ENCODE measurements at places on chromosomes 6 and 20.

DNA sequence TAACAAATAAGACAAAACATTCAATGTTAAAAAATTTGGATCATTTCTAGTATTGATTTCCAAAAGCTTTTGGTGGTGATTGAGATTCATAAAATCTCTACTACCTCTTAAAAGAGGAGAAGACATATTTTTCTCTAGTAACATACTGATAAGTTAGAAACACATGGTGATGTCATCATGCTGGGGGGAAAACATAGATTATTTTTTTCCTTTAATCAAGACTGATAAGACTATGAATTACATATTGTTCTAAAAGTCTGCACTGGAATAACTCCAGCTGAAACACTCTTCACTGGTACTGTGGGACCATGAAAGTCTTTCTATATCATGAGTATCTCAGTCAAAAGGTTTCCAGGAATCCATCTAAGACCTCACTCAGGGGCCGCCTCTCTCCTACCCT lies 515.8 kb downstream of the PRKN start:
- no peak for DNase-seq

DNA sequence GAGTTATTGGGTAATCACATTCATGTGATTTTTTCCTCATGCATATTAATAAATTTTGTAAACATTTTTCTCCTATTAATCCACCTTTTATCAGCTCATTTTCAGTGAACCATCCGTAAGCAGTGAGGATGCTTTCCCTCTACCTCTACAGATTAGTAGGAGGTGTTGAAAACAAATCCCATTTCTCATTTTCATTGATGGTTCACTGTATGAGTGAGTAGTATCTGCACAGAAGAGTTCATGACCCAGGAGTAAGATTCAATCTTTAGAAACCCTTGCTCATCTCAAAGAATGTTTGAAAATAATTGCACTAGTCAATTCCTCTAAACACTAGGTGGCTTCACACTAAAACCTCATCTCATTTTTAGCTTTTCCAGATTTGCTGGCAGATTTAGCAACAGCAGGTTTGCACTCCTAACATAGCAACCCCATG lies 440.0 kb downstream of the HAO1 start:
- no peak for DNase-seq

DNA sequence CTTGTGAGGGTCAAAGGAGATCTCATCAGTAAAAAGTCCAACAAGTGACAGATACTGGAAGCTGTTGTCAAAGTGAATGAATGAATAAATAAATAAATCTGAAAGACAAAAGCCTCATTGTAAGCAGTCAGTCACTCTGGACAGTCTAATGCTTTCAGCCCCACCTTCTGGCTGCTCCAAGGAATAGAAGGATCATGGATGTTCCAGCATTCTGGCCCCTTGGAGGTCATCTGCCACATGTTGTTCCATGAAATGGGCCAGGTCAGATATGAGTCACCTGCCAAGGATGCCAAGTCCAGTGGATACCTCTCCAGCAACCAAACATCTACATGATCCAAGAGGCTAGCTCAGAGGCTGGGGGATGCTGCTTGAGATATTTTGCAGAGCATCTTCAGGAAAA lies 185.6 kb downstream of the BMP7 start:
- no peak for DNase-seq

GRCh38 chr6:14292119-14292518 lies 174.5 kb downstream of the CD83 start:
- DNase-seq = no peak

DNA sequence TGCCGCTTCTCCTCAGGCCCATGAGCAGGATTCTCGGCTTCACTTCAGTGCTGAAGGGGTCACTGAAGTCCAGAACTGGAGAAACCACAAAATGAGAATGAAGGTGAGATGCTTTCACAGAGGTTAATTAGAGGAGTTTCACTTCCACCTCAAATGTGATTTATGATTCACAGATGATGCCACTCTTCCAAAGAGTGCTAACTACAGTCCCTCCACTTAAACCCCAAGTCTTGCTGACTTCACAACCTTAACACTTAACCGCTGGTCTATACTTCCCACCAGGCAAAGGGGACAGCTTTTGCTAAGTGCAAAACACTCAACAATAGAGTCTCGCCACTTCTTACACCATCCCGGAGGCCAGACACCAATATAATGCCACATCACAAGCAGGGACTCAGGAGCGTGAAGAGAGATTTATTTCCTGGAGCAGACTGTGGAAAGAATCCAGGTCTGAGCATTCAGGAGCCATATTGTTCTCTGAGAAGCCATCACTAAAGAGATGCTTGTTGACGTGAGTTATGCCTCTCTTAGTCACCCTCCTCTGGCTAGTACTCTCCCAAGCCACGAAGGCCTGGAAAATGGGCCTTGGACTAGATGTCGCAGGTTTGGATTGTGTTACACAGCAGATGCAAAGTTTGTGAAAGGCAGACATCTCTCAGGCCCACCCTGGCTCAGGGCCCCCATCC lies 24.4 kb downstream of the RRAGD start:
- DNase-seq = no peak

- DNase-seq = no peak
Measured at GRCh38 chr20:63641146-63641791, 12.0 kb downstream of the STMN3 start.

GRCh38 chr6:251920-252319 lies 40.4 kb upstream of the DUSP22 start:
- DNase-seq = no peak

DNA sequence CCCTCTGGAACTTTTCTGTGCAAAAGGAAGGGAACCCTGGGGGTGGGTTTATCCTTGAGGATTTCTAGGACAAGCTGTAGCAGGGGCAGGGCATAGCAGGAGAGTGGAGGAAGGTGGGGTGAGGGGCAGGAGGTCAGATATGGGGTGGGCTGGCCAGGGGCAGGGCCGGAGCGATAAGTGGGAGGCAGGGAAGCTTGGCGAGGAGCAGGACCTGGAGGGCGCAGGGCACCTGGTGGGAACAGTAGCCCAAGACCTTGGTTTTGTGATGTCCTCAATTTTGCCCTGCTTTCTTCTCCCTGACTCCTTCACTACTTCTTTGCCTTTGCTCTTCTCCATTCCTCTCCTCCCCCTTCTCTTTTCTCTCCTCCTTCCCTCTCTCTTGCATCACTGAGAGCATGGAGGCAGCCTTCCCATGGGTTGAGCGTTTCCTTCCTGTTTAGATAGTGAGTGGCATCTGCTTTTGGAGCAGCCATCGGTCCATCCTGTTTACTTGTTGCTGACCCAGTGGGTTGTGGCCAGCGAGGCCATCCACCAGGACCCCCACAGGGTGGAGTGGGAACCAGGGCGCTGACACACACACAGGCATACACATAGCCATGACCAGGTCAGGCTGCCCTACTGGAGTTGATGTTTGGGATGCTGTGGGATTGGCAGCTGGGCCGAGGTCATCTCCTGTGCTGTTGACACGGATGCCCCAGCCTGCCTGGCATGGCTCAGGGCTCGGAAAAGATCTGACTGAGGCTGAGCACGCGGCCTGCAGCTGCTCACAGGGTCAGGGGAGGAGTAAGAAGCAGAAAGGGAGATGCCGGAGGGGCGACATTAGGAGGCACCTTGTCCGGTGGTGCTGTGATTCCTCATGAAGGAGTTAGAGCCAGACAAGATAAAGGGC lies 121.0 kb upstream of the RNF24 start:
- no peak for DNase-seq

DNA sequence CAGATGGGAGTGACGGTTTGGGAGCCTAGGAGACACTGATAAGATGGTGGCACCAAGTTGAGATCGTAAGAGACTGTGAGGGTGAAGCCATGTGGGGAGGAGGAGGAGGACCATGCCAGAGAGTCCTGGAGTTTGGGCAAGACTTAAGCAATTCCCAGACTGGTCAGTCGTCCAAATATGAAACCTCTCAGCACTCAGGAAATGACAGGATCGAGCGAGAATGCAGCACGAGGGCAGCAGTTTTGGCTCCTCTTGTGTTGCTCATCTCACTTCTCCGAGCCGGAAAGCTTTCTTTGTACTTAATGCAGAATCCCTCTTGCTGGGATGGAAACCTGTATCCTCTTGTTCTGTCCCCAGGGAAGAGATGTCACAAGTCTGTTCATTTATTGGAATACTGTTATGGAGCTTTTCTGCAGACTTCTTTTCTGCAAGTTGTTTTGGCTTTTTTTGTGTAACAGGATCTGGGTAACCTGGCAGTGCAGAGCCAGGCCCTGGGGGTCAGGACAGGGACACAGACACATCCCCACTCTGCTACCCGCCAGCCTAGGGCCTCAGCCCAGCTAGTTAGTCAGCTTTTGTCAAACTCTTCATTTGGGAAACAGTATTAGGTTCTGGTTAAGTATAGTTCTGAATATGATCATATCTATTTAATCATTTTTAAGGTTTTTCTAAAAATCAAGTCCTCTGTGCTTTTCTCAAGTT lies 34.3 kb downstream of the FNDC1 start:
- no peak for DNase-seq

DNA sequence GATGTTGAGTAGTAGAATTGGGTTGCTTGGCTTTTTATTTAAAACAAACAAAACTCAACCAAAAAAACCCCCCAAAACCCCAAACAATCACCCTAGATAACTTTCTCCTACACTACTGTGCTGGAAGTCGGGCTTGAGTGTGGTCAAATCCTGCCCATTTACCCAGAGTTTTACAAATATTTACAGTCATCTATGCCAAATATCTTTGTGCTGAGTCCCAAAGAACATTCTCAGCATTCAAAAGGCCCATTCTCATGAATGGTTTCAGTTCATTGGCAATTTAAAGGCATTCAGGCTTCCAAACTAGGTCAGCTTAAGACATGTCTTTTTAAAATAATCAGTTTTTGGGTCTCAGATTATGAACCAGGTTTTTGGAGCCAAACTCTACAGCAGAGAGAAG lies 1.8 kb downstream of the RNF144B start:
- no peak for DNase-seq

DNA sequence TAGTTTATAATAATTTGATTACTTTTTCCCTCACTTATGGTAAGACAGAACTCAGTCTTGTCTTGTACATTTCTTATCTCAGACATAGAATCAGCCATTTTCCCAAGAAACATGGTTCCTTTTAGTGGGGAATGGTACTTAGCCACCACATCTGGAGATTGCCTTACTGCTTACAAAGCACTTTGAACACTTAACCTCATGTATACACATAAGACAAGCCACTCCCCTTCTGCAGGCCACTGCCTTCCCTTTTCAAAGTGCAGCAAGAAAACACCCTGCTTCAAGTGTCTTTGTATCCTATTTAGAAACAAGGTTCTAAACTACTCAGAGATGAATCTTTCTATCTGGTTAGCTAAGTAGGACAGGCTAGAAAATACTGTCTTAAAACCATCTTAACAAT lies 159.2 kb downstream of the UBE3D start:
- DNase-seq = no peak

DNA sequence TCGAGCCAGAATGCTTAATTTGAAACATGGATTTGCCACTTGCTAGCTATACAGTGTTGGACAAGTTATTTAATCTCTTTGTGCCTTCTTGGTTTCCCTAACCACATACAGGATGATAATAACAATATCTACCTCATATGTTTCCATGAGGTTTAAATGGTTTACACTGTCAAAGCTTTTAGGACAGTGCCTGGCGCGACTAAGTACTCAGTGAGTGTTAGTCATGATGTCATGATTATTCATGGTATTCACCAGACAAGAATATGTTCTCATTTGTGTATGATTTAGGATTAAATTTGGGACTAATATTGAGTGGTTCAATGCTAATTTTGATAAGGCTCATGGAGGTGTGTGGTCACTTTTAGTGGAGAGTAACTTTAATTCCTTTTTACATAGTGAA lies 167.4 kb downstream of the EYA4 start:
- no peak for DNase-seq

DNA sequence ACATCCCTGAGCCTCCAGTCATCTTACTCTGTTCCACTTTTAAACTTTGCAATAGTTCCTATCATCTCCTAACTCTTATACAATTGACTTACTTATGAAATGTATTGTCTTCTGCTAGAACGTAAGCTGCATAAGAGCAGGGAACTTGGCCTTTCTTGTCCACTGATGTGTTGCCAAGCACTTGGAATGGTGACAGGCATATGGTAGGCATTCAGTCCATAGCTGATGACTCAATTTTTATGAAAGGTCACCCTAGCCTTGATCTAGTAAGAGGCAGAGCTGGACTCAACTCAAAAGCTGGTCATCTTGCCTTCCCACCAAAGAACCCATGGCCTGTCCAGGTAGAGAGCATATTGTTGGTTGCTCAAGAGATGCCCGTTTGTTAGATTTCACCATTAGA lies 82.4 kb upstream of the FAM184A start:
- no peak for DNase-seq

- DNase-seq = no peak
Measured at GRCh38 chr6:13261464-13261994, 66.8 kb downstream of the TBC1D7 start.

- DNase-seq = no peak
Measured at GRCh38 chr6:170448317-170448716, 104.8 kb downstream of the PSMB1 start.

GRCh38 chr6:135179372-135179771 lies 1.7 kb upstream of the MYB start:
- DNase-seq = no peak

- no peak for DNase-seq
Measured at GRCh38 chr20:51525241-51526105, 17.0 kb downstream of the NFATC2 start.

GRCh38 chr6:106872049-106872448 lies 102.5 kb downstream of the CD24 start:
- no peak for DNase-seq

- no peak for DNase-seq
Measured at GRCh38 chr6:165249808-165250207, 59.6 kb downstream of the C6orf118 start.

DNA sequence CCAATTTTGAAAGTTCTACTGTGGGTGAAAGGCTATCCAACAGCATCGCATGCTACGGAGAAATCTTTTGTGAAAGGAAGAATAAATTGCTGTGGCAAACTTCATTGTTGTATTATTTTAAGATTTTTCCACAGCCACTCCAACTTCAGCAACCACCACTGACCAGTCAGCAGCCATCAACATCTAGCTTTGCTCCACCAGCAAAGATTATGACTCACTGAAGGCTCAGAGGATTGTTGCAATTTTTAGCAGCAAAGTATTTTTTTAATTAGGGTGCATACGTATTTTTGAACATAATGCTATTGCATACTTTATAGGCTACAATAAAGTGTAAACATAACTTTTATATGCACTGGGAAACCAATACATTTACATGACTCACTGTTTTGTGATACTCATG lies 493.5 kb downstream of the TFAP2A start:
- no peak for DNase-seq

DNA sequence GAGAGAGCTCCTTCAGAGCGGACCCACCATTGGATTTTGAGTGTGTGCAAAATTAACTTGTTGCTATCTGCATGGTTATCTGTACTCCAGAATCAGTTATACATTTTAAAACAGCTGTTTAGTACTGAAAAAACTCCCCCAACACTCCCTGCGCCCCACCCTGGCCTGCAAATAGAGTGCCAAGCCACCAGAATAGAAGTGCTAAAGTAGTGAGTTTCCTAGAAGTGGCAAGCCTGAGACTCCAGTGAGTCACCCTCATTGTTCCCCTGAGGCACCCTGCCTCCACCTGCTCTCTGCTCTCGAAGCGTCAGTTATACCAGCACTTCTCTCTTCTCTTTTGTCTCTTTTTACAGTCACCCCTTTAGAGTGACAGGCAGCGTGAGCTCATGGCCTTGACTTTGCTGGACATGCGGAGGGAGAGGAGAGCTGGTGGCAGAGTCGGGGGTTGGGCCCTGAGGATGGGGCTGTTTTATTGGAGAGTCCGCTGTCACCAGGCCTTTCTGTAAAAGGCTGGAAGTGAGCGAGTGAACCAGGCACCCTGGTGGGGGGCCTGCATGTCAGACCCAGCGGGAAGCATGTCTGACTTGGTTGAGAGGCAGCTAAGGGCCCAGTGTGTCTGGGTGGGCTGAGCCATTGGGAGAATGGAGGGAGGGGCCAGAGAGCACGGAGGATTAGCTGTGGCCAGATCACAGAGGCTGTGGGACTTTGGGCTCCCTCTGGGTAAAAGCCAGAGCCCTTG lies 10.4 kb downstream of the IGF2R start:
- no peak for DNase-seq

Measured in T follicular helper cell (primary cell).